HFFc6 (cell line): ENCODE measurements at places on chromosomes 7 and 10. TPM values are rescaled to one million over a fixed set of nuclear protein-coding genes. Genes with fewer than 3 reads are reported as not detected.
A peak's percentile ranks its signal among the peaks of the same experiment; 100 is the strongest.

GRCh38 chr10:70267161-70267933 is 16.5 kb downstream of the NPFFR1 start:
- DNase-seq = peak; percentile 96

DNA sequence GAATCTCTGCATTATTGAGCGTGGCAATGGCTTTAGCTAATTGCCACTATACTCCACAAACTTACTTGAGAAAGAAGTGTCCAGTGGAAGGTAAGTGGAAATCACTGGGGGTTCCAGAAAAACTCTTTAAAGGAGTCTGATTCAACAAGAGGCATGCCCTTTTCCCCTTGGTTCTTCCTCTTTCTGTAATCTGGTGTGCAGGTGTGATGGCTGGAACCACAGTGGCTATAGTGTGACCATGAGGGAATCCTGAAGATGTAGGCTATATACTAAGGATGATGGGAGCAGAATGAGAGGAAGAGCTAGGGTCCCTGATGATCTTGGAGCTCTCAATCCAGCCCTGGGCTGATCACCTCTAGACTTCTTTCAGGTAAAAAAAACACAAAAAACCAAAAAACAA is 2.0 kb upstream of the CLEC2L start:
- DNase-seq = no peak

ADIRF gene
- 112 and 152 TPM in 2 replicates for total RNA-seq

SNCG gene
- total RNA-seq = 2.2 to 4.5 TPM (median 2.8 TPM) in 3 replicates

RELN gene
- 0.02 TPM in 1 of 3 replicates, not detected in the others for total RNA-seq
